Myocyte (in vitro differentiated cells): ENCODE measurements at places on chromosomes 16 and 17. TPM values are rescaled to one million over a fixed set of nuclear protein-coding genes. Genes with fewer than 3 reads are reported as not detected.

Gene TP53TG3
- 0.80 TPM in 1 of 2 replicates, not detected in the other for total RNA-seq

Gene TBX21
- total RNA-seq = not detected in 2 replicates

Gene CDH1
- 0.11 TPM in 1 of 2 replicates, not detected in the other for total RNA-seq

Gene SYT17
- total RNA-seq = 0.19 and 0.36 TPM in 2 replicates

Gene NOTUM
- 0.53 and 1.2 TPM in 2 replicates for total RNA-seq
